ENCODE measurements at places on chromosomes 16 and 17.

DNA sequence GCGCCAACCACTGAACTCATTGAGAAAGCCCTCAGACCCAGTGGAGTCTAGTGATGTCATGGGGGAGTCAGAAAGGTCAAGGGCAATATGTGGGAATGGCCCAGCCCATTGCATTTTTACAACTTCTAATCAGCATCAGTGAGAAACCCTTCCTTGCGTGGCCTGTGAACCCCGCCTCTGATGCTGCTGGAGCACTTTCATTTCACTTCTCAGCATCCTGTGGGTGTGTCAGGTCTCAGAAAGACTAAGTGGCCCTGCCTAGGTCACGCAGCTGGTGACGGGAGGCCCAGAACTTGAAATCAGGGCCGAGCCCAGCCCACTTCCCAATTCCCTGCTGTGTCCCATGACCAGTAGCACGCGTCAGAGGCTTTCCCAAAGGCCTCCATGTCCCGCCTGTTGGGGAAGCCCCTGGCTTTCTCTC lies 6.1 kb downstream of the DNAI2 start:
- DNase-seq = no peak

- DNase-seq = peak; percentile 60
Measured at GRCh38 chr17:77107506-77108433, 33.0 kb upstream of the SEC14L1 start.

DNA sequence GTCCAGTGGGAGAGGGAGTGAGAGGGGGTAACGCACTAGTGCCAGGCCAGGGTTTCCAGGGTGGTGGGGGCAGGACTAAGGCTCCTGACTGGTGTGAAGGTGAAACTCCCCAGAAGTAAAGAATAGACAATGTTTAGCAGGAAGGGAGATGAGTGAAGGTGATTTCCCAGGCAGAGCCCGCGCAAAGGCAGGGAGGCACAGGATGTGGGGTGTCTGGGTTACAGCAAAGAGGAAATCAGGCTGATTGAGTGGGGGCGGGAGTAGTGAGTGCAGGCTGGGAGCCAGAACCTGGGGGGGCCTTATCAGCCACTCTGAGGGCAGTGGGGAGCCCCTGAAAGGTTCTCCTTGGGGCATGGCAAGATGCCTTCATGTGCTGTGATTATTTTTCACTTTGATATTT lies 167.5 kb downstream of the UTP18 start:
- DNase-seq = no peak

DNA sequence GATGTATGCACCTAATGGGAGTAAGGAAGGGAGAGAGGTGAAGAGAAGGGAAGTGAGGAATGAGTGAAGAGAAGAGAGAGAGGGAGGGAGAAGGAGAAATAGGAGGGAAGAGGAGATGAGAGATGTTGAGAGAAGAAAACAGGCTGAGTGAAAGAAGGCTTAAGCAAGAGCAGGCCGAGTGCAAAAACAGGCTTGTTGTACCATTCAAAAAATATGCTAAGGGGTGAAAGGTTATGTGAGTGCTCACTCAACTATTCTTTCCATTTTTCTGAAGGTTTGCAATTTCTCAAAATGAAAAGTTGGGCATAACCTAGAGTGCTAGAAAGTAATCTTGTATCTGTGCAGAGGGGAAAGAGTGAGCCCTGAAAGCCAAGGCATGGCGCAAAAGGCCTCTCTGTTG lies 22.9 kb downstream of the RPGRIP1L start:
- DNase-seq = no peak

GRCh38 chr16:51399908-51400670 lies 249.0 kb upstream of the SALL1 start:
- DNase-seq = no peak

DNA sequence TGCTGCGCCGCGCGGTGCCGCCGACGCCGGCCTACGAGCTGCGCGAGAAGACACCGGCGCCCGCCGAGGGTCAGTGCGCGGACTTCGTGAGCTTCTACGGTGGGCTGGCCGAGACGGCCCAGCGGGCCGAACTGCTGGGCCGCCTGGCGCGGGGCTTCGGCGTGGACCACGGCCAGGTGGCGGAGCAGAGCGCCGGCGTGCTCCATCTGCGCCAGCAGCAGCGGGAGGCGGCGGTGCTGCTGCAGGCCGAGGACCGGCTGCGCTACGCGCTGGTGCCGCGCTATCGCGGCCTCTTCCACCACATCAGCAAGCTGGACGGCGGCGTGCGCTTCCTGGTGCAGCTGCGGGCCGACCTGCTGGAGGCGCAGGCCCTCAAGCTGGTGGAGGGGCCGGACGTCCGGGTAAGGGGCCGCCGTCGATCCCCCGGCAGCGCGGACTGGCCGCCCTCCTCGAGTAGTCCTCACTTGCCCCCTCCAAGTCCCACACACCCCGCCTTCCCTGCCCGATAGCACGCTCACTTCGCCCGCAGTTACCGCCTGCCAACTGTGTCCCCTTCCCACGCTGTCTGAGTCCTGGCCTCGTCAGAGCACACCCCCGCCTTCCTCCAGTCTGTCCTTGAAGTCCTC lies 470 bp downstream of the MLYCD start:
- DNase-seq = peak; percentile 60

- DNase-seq = no peak
Measured at GRCh38 chr16:84348386-84348888, 19.9 kb upstream of the ATP2C2 start.

GRCh38 chr16:84045001-84045817 lies 2.6 kb upstream of the SLC38A8 start:
- DNase-seq = no peak

Data from AG08395 (cell line).